ENCODE measurements at places on chromosomes 7 and 10. TPM values are rescaled to one million over a fixed set of nuclear protein-coding genes. Genes with fewer than 3 reads are reported as not detected.

DNA sequence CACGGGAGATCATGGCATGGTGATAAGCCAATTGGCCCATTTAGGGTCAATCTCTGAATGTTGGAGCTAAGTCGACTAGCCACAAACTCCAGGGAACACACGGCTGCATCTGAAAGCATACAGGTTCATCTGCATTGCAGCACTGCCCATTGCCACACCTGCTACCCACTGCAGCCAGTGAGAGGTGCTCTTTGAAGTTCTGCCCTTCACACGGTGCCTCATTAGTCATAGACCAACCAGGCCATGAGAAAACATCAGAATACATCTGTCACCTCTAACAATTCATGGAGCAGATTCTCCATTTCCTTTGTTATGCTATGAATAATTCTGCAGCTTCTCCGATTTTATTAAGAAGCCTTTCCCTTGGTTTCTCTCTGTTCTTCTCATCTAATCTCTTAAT lies 65.7 kb upstream of the FAM204A start:
- H3K27ac ChIP-seq, result no peak overlapping the region
- H3K27me3 ChIP-seq, result no peaks in the 10 kb centered on the region
- H3K36me3 ChIP-seq, result no peaks in the 10 kb centered on the region
- peaks cover 19% of the 10 kb centered on the region for H3K4me1 ChIP-seq

Gene FAM25A
- total RNA-seq, result not detected

Gene PALD1
- 48.7 TPM for total RNA-seq

DNA sequence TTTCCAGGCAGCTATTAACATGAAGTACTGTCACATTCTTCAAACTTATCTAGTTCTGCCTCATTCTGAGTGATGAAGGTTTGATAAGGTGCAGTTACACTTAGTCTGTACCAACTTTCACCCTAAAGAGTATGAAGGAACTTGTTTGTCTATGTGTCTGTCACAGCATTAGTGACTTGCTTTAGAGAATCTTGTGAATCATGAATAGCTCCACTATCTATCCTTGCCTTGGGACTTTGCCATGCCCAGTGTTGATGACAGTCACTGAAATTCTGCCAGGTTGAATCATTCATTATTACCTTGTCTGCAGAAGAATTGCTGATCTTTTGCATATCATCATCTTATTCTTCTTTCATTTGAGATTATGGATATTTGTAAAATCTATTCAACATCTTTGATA lies 50.9 kb upstream of the A1CF start:
- no peaks in the 10 kb centered on the region for H3K27me3 ChIP-seq
- DNase-seq, result no peak

GRCh38 chr7:30770845-30771173 lies 408 bp upstream of the MINDY4 start:
- H3K4me1 ChIP-seq, result peaks cover 6% of the 10 kb centered on the region
- H3K27ac ChIP-seq, result no peak overlapping the region
- no peaks in the 10 kb centered on the region for H3K36me3 ChIP-seq
- H3K4me3 ChIP-seq, result peak overlapping the region; percentile 97
- H3K27me3 ChIP-seq, result no peaks in the 10 kb centered on the region

DNA sequence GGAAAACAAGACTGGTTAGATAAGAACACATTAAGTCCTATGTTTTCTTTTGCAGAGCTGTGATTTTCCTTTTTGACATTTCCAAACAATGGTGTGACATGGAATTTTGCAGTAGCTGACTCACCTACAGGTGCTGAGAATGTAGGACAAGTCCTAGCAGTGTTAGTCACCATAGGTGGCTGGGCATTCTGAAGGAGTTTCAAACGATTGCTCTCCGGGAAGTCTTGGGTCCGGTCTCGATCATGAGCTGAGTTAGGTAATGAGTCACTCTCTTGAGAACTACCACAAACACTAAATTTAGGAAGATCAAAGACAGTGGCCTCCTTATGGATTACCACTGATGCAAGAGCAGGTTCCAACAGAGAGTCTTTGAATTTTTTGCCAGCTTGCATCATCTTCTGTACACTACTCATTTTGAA lies 3.6 kb downstream of the FIGNL1 start:
- peaks cover 11% of the 10 kb centered on the region for H3K27me3 ChIP-seq
- H3K4me3 ChIP-seq, result no peak overlapping the region
- DNase-seq, result no peak
- H3K36me3 ChIP-seq, result no peaks in the 10 kb centered on the region
- H3K4me1 ChIP-seq, result peaks cover 9% of the 10 kb centered on the region

DNA sequence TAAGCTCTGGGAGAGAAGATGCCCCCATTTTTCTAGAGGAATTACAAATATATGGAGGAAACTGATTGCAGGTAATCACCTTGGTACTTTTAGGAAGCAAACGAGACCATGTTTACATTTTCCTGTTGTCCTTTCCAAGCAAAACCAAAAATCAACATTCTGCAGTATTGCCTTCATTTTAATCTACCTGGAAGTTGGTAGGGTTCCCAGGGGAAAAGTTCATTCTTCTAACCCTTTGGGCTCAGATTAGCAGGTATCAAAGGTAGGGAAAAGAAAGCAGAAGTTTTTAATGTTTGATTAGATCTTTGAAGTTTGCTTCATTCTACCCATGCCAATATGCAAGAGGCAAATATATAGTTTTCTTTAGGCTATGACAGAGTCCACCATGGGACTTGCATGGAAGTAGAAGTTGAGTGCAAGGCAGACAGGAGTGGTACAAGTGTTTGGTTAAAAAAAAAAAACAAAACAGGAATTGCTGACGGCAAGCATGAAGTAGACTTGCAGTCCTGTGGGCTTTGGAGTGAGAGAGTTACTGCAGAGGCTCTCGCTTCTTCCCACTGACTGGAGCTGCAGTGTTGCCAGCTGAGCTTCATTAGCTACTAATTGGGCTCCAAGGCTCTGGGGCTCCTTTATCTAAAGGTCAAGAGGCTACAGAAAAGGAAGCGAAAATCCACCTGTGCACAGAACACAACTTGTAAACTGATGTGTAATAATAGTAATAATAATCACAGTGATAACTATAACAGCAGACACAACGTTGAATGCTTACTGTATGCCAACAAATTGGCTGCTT lies 28.9 kb upstream of the ASAH2 start:
- no peak for DNase-seq
- no peaks in the 10 kb centered on the region for H3K36me3 ChIP-seq
- H3K4me1 ChIP-seq, result no peaks in the 10 kb centered on the region

DNA sequence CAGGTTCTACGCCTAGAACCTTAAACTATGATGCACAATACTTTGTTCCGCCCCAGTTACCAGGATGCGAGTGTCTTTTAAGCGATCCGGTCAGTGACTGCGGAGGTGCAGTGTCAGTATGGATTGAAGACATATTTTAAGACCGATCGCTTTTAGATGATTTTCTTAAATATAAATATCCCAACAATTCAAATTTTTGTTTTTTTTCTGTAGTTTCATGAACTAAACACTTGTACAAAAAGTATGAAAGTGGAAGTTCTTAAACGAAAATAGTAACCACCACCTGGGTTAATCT lies 835 bp downstream of the COMMD3 start:
- peaks cover 81% of the 10 kb centered on the region for H3K27me3 ChIP-seq
- H3K27ac ChIP-seq, result no peak overlapping the region
- no peaks in the 10 kb centered on the region for H3K36me3 ChIP-seq

- peaks cover 11% of the 10 kb centered on the region for H3K27me3 ChIP-seq
- H3K27ac ChIP-seq, result no peak within 1 kb of the TSS
- peaks cover 11% of the 10 kb centered on the region for H3K4me1 ChIP-seq
- peak; percentile 78 for DNase-seq
- no peaks in the 10 kb centered on the region for H3K36me3 ChIP-seq
Measured at GRCh38 chr7:142854372-142855113, at the start of gene EPHB6. EPHB6 (plus strand) TSS chr7:142855076; CDS start chr7:142863228, 8,152 bp downstream.

DNA sequence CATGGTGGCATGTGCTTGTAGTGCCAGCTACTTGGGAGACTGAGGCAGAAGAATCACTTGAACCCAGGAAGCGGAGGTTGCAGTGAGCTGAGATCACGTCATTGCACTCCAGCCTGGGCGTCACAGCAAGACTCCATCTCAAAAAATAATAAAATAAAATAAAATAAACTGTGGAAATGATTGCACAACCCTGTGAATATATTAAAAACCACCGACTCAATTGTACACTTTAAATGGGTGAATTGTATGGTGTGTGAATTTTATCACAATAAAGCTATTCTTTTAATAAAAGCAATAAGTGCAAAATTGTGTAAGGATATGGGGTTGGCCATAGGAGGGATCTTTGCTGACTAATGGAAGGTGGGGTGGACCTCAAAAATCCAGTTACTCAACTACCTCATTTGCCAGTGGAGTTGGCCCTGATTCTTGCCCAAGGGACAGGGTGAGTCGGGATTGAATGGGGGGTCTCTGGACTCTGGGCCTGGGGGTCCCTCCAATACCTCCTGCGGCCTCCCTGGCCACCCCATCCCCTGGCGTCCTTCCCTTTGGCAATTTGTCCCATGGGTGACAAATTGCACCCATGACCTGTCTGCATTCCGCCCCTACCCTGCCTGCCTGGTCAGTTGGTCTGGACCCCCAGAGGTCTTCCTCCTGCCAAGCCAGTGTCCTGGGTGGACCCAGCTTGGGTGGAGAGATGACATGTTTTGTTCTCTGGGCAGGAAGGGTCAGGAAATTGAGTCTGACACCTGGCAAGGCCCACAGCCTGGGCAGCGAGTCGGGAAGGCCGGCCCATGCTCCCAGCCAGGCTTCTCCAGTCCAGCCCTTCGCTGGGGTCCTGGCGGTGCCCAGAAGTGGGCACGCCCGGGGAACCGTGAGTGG lies 61.7 kb upstream of the ELN start:
- no peaks in the 10 kb centered on the region for H3K4me1 ChIP-seq
- H3K36me3 ChIP-seq, result no peaks in the 10 kb centered on the region
- no peak overlapping the region for H3K4me3 ChIP-seq

DNA sequence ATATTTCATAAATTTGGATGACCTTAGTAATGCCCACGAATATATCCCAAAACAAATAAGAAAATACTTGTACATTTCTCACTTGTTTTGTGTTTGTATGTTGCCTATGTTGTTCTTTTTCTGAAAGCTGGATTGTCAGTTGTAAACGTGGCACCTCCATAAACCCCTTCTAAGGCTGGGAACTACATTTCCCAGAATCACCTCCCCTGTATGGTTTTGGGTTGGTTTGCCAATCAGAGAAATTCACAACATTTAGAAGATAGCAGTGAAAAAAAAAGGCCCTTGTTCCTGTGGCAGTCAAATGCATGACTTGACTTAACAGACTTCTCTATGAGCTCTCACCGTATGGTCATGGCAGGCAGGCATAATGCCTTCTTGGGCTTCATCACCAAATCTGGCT lies 676.3 kb upstream of the STEAP1 start:
- H3K4me3 ChIP-seq, result no peak overlapping the region
- H3K27ac ChIP-seq, result no peak overlapping the region
- H3K36me3 ChIP-seq, result no peaks in the 10 kb centered on the region
- peak; percentile 32 for DNase-seq
- H3K4me1 ChIP-seq, result no peaks in the 10 kb centered on the region

- peaks cover 31% of the 10 kb centered on the region for H3K4me1 ChIP-seq
- peak; percentile 97 for DNase-seq
- peak overlapping the region; percentile 90 for H3K27ac ChIP-seq
- 0 out of 2 replicates have a peak overlapping the region, but pooled peaks have one; percentile 1 for H3K4me3 ChIP-seq
- H3K36me3 ChIP-seq, result no peaks in the 10 kb centered on the region
Measured at GRCh38 chr7:3194501-3195141, 106.4 kb upstream of the SDK1 start.

- no peaks in the 10 kb centered on the region for H3K36me3 ChIP-seq
- H3K4me3 ChIP-seq, result no peak overlapping the region
- DNase-seq, result no peak
- no peaks in the 10 kb centered on the region for H3K27me3 ChIP-seq
- peaks cover 15% of the 10 kb centered on the region for H3K4me1 ChIP-seq
- no peak overlapping the region for H3K27ac ChIP-seq
Measured at GRCh38 chr10:488933-489215, 200.6 kb downstream of the DIP2C start.

GRCh38 chr7:75578081-75578480 lies 86.0 kb downstream of the SPDYE5 start:
- H3K4me3 ChIP-seq, result no peak overlapping the region
- no peak overlapping the region for H3K27ac ChIP-seq
- no peaks in the 10 kb centered on the region for H3K27me3 ChIP-seq
- DNase-seq, result no peak
- H3K4me1 ChIP-seq, result no peaks in the 10 kb centered on the region
- peaks cover 20% of the 10 kb centered on the region for H3K36me3 ChIP-seq

GRCh38 chr10:117137911-117138642 lies at the start of gene VAX1:
VAX1 (minus strand) TSS chr10:117138270; CDS start chr10:117138056, 214 bp downstream.
- DNase-seq, result peak; percentile 61
- H3K4me3 ChIP-seq, result peak within 1 kb of the TSS; percentile 56
- H3K4me1 ChIP-seq, result peaks cover 56% of the 10 kb centered on the region
- H3K27me3 ChIP-seq, result peaks cover 98% of the 10 kb centered on the region
- H3K36me3 ChIP-seq, result no peaks in the 10 kb centered on the region

Gene CPA4
- not detected for total RNA-seq

GRCh38 chr10:89613582-89613981 lies 31.5 kb downstream of the PANK1 start:
- no peaks in the 10 kb centered on the region for H3K27me3 ChIP-seq
- H3K4me1 ChIP-seq, result peaks cover 20% of the 10 kb centered on the region
- no peak overlapping the region for H3K4me3 ChIP-seq
- H3K36me3 ChIP-seq, result peaks cover 16% of the 10 kb centered on the region
- H3K27ac ChIP-seq, result no peak overlapping the region

- no peaks in the 10 kb centered on the region for H3K4me1 ChIP-seq
- no peak for DNase-seq
- H3K4me3 ChIP-seq, result no peak overlapping the region
Measured at GRCh38 chr7:113521468-113521867, 397.3 kb downstream of the PPP1R3A start.

Gene SPAM1
- total RNA-seq, result not detected

DNA sequence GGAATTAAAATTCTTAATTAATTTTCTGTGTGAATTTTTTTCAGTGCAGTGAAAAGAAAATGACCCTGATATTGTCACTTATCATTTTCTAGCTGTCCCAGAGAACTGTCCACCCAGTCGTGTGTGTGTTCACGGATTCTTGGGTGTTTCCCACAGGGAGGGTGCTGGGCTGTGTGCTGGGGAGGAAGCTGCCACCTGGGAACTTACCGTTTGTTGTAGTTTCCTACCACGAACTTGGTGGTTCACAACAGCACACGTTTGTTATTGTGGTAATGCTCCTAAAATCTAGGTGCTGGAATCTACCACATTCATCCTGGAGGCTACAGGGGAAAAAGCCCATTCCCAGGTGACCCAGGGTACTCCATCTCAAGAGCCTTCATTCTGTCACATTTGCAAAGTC lies 276.1 kb downstream of the GLRX3 start:
- peaks cover 12% of the 10 kb centered on the region for H3K36me3 ChIP-seq
- no peak for DNase-seq
- no peaks in the 10 kb centered on the region for H3K27me3 ChIP-seq

DNA sequence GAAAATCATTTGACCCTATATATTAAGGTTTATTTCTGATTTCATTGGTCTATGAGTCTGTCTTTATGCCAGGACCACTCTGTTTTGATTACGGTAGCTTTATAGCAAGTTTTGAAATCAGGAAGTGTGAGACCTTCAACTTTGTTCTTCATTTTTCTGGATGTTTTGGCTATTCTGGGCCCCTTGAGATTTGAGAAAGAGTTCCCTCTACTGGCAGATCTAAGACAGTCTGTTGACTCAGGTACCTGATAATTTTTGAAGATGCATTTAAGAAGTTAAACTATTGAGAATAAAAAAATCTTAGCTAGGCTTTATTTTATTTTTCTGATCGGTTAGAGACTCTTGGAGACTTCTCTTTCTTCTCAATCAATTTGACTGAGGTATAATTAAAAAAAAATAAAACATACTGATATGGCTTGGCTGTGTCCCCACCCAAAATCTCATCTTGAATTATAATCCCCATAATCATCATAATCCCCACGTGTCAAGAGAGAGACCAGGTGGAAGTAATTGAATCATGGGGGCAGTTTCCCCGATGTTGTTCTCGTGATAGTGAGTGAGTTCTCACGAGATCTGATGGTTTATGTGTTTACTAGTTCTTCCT lies 209.2 kb downstream of the SNX10 start:
- no peak overlapping the region for H3K27ac ChIP-seq
- peak; percentile 63 for DNase-seq
- no peaks in the 10 kb centered on the region for H3K4me1 ChIP-seq
- H3K36me3 ChIP-seq, result no peaks in the 10 kb centered on the region

All from GM23338 (cell line).